GM18507 (cell line): ENCODE measurements at places on chromosomes 4 and X.

- no peak for DNase-seq
Measured at GRCh38 chr4:8182858-8183725, 16.0 kb upstream of the SH3TC1 start.

DNA sequence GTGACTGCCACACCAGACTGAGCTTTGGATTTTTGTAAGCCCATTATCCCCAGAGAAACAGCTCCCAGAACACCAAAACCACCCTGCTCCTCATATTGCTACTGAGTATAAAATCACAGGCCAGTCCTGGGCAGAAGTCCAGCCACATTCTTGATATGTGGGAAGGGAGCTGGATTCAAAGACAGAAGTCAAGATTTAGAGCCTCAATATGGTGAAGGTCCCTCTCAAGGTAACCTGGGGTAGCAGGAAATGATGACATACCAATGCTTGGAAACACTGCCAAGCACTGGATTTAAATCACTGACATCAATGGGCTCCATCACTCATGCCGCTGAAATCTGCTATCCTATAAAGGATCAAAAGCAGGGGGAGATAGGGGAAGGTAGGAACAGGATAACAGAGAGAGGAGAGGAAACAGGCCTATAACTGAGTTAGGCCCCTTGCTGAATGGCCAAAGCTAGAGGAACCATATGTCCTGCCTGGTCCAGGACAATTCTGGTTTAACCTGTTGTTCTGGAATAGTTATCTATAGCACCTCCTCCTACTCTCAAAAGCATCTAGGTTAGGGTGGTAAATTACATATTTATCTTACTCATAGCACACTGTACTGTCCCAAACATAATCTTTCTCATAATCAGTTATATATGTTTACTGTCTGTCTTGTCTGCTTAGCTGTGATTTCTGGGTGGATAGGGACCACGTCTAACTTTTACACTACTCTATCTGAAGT is 83.7 kb upstream of the NHS start:
- DNase-seq, result no peak

DNA sequence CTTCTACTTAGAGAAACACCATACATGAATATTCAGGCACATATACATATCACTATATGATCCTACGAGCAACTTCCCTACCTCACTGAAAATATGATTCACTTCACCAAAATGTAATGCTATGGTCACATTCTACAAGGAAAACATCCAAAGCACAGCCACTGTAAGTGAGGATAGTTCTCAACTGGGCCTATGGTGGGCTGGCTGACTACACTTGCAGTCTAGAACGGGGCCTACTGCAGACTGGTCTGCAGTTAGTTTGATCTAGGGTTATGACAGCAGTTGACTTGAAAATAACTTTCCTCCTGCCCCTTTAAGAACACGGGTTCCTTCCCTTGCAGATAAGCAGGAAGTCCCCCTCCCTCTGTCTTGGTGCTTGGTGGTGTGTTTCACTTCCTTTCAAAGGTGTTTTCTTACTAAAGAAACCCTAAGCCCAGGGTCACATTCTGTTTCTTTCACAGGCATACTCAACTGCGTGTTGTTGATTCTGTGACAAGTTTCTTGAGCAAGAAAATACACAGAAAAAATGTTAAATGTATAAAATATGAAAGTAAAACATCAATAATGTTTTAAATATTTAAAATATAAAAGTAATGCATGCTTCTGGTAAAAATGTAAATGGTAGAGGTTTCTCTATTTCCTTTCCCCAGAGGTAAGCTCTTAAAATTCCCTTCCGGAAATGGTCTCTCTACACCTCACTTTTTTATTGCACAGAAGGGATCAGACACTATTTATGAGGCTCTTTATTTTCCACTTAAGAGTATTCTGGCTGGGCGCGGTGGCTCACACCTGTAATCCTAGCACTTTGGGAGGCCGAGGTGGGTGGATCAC is 18.0 kb upstream of the TMSB4X start:
- DNase-seq, result no peak

DNA sequence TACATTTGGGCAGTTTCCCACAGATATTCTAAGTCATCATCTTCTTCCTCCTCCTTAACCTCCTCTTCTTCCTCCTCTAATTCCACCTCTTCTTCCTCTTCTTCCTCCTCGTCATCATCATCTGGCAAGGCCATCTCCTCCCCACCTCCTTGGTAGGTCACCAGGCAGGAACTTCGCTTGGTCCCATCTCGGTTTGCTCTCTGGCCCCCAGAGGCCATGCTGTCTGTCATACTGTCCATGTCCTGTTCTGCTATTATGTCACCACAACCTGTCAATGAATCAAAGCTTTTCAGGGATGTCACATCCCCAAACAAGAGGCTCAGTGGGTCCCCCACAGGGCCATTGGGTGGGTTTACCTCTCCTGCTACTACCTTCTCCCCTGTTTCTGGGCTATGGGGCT is 13.5 kb downstream of the AMER1 start:
- DNase-seq, result no peak

- no peak for DNase-seq
Measured at GRCh38 chr4:152221816-152222516, 313.9 kb downstream of the FBXW7 start.

GRCh38 chrX:13652287-13652793 is 601 bp upstream of the TCEANC start:
- DNase-seq, result no peak

GRCh38 chr4:81227138-81227537 is 12.1 kb upstream of the PRKG2 start:
- DNase-seq, result no peak

DNA sequence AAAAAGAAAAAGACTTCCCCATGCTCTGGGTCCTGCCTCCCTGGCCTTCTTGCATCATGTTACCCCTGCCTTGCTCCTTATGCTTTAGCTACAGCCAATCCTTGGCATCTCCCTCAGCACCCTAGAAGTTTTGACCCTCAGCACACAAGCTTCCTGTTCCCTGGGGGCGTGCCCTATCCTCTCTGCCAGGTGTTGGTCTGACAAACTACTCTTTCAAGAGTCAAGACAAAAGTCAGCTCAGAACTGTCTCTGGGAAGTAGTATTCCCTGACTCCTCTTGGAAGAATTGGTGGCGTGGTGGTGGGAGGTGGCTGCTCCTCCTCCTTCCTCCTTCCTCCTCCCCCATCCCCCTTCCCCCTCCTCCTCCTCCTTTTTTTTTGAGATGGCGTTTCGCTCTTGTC is 41.0 kb downstream of the PRPS1 start:
- no peak for DNase-seq

DNA sequence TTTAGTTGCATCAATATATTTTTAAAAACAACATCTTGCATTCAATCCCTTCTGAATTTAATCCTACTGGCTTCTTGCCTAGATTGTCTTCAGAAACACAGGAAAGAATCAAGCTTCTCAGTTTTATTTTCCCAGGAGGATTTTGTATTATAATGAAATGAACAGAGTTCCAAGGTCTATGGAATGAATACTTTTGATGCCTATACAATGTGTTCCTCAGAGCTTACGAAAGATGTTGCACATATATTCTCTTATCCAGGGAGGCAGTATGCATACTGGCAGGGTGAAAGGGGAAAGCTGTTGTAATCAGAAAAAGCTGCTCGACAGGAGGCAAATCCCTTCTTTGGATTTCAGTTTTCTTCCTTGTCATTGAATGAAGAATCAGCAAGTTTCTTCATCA is 8.8 kb downstream of the TMPRSS11D start:
- no peak for DNase-seq

DNA sequence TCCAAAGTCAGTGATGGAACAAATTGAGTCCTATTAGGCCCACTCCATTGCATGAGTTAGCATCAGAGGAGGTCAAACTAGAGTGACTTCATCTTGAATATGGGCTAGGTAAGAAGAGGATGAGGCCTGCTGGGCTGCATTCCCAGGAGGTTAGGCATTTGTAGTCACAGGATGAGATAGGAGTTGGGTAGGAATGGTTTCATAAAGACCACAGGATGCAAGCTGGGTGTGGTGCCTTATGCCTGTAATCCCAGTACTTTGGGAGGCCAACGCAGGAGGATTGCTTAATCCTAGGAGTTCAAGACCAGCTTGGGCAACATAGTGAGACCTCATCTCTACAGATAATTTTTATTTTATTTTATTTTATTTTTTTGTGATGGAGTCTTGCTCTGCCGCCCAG is 26.8 kb downstream of the PDGFRA start:
- no peak for DNase-seq
